ENCODE measurements at places on chromosomes 3 and 15. TPM values are rescaled to one million over a fixed set of nuclear protein-coding genes. Genes with fewer than 3 reads are reported as not detected.

The CCDC54 gene
- not detected for total RNA-seq

DNA sequence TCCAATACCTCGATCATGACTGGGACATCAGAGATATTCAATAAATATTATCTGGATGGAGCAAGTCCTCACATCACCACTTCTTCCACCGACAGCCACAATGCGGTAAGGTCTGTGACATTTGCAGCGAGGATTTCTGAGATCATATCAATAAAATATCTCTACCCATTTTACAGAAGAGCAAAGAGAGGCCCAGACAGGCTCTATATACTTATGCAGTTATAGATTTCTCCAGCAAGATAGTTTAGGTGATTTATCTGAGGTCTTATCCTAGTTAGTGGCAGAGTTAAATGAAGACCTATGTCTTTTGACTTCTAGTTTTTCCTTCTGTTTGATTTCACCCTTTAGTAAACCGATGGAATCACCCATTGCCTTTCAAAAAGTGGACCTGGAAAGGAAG lies 81.6 kb downstream of the TNIK start:
- no peak for DNase-seq

The CLDN16 gene
- not detected for total RNA-seq

DNA sequence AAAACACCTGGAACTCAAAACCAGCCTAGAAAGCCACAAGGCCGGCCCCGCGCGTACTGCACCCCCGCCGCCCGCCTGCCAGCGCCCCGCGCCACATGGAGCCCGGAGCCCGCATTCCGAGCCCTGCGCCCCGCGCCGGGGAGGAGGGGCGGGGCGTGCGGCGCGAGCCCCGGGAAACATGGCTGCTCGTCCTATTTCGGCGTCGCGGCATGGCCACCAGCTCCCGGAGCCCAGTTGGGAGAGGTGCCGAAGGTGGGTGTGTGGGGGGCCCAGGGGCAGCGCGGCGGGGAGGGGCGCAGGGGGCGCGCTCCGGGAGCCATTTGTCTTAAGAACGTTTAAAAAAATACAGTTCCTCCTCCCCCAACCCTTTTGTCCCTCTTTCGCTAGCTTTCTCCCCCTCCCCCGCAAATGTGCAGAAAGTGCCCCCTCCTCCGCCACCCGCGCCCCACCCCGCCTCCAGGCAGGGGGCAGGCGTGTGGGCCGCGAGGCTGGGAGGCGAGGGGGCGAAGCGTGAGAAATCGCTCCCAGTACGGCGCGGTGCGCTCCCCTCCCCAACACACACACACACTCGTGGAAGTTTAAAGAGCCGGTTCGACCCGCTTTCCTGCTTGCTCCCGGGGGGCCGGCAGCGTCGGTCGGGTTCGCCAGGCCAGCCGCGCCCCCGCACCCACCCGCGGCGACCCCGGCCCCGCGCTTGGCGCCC lies 2.5 kb downstream of the ANP32A start:
- peak; percentile 71 for DNase-seq
